ENCODE measurements at places on chromosomes 2 and 18.

- DNase-seq, result no peak
These were observed 12.1 kb downstream of the UPP2 start for GRCh38 chr2:158113741-158114295.

DNA sequence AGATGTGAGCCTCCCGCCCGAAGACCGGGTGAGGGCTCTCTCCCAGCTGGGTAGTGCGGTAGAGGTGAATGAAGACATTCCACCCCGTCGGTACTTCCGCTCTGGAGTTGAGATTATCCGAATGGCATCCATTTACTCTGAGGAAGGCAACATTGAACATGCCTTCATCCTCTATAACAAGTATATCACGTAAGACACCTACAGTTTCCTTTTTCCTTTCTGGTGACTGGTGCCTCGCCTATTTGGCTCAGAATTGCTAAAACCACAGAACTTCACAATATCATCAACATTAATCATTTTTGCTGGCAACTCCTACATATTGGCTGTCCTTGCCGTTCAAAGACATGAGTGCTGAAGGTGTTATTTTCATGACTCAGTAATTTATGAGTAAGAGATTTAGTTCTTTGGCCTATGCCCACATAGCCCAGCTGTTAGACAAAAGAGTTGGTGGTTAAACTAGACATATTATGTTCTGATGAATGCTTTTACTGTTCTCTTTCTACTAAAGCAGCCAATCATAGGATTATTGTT, 2.2 kb downstream of the STAMBP start:
- DNase-seq, result no peak

DNA sequence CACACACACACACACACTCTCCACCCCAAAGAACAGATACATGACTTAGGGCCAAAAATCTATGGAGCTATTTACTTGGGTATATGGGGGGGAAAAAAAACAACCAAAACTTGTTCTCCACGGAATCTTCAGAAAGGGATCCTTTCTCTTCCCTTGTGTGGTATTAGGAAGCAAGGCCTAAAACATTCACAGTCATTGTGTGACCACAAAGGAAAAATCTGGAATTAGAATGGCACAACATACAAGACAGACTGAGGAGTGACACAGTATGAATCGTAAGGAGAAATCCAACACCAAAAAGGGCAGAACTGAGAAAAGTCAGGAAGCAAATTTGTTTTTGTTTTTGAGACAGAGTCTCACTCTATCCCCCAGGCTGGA, 70.3 kb downstream of the ASXL2 start:
- peak; percentile 9 for DNase-seq

- no peak for DNase-seq
These were observed 314.3 kb downstream of the DYSF start for GRCh38 chr2:71767663-71768062.

GRCh38 chr2:26139269-26140183, 33.4 kb upstream of the GAREM2 start:
- DNase-seq, result no peak

DNA sequence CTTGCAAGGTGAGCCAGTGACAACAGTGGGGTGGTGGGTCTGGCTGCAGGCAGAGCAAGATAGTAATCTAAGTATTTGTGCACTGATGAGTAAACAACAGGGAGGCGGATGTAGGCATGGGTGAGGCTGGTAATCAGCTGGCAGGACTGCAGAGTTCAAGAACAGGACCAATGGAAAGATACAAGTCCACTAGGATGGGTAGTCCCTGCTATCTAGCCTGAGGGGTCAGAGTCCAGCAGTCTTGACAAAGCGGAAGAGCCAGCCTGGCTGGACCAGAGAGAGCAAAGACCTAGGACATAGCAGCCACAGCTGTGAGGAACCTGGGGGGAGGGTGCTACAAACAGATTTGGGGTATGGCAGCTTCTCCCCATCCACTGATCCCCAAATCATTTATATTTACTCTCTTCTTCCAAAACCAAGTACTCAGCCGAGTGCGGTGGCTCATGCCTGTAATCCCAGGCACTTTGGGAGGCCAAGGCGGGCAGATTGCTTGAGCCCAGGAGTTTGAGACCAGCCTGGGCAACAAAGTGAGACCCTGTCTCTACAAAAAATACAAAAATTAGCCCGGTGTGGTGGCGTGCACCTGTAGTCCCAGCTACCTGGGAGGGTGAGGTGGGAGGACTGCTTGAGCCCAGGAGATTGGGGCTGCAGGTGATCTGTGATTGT, 25.9 kb downstream of the VIL1 start:
- no peak for DNase-seq
